Lower lobe of right lung (tissue), 2 donors: ENCODE measurements at places on chromosomes 2 and 18. TPM values are rescaled to one million over a fixed set of nuclear protein-coding genes. Genes with fewer than 3 reads are reported as not detected.

The RAD51AP2 gene
- not detected for total RNA-seq

The HADHA gene
- total RNA-seq: 130 TPM

DNA sequence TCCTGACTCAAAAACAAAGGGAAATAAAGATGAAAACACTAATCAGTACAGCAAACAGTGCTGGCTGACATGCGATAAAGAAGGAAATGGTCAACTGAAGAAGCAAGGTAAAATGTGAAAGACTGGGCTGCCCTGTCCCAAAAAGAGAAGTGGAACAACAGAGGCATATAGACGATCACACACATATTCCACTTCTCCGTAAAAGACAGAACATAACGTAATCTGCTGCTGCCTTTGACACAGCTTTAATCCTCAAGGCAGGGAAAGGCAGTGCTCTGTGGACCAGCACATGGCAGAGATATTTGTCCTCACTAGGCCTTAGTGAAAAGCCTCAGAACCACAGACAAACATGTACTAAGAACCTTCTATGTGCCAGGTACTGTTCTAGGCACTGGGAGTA, 24.3 kb upstream of the REL start:
- no peak for DNase-seq

GRCh38 chr18:78327643-78328042, 652.0 kb upstream of the SALL3 start:
- DNase-seq: no peak

DNA sequence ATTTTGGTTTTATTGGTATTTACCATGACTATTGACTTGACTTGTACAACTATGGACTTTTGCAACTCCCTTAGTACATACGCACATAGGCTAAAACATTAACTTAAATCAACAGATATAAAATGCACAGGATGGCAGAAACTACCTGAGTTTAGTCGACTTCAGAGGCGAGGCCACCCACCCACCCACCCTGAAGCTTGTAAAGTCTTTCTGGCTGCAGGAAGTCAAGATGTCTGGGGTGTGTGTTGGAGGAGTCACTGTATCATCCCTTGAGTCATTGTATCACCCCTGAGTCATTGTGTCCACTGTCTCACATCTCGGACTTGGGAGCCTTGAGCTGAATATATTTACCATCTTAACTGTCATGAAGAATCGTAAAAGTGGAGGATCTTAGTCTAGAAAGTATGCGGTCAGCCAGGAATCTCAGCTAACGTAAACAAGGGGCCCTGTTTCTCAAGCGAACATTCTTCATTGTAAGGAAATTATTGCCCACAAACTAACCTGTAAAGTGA, 140.0 kb upstream of the ST6GAL2 start:
- no peak for DNase-seq

The SLC11A1 gene
- 419 TPM for total RNA-seq

The AMER3 gene
- total RNA-seq: not detected

The ITGB1BP1 gene
- total RNA-seq: 61.6 TPM

The HRH4 gene
- total RNA-seq: 2.0 TPM

GRCh38 chr18:42536442-42536841, 579.0 kb downstream of the RIT2 start:
- DNase-seq: no peak

The PROKR1 gene
- not detected for total RNA-seq

DNA sequence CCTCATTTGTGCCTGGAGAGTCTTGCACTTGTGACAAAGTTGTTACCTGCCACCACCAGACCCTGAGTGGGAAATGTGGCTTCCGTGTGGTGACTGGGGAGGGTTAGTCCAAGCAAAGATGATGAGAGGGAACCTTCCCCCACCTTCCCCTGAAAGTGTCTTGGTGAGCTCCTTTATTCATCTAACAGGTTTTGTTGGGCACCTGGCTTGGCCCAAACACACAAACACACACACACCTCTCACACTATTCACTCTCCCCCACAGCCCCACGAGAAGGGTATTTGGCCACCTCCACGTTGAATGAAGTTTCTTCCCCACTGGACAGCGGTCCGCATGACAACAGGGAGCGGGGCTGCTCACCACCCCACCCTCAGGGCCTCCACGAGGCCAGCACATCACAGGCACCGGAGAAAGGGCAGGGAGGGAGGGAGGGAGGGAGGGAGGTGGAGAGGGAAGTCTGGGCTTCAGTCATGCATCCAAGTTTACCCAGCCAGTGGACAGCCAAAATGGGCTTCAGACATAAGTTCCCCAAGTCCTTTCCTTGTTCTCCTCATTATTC, 1.4 kb downstream of the CIB4 start:
- no peak for DNase-seq
